ENCODE measurements at places on chromosomes 5 and 9. TPM values are rescaled to one million over a fixed set of nuclear protein-coding genes. Genes with fewer than 3 reads are reported as not detected.

- no peak overlapping the region for H3K27ac ChIP-seq
- DNase-seq = no peak
- no peaks in the 10 kb centered on the region for H3K36me3 ChIP-seq
- H3K4me3 ChIP-seq = no peak overlapping the region
Observed at GRCh38 chr5:160359816-160360215, 10.6 kb downstream of the C1QTNF2 start.

The PCDHB2 gene
- not detected for total RNA-seq

DNA sequence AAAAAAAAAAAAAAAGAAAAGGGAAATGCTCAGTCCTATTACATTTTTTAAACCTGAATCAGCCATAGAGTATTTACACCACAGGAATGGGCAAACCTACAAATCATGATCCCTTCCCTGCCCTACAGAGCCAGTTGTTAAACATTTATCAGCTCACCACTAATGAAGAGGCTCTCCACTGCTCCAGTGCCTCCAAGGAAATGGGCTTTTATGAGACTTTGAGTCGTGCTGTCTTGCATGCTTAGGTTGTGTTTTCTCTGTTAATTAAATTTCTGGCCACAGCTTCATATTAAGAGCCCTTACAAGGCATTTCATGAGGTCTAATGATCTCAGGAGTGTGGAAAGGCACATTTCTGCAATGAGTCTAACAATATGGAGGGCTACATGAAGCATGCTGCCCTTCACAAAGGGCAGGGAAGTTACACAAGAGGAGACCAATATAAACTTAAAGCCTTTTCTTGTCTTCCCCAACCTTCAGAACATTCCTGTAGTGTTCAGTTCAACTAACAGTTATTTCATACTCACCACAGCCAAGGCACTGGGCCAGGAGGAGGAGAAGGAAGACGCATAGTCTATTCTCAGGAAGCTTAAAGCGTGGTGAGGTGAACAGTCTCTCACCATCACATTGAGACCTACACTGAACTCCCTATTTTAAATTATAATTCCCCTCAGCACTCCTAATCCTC lies 140.1 kb upstream of the ABCA1 start:
- H3K4me1 ChIP-seq = peaks cover 9% of the 10 kb centered on the region
- no peak overlapping the region for H3K4me3 ChIP-seq
- no peak for DNase-seq
- H3K36me3 ChIP-seq = no peaks in the 10 kb centered on the region
- peaks cover 2% of the 10 kb centered on the region for H3K27me3 ChIP-seq

DNA sequence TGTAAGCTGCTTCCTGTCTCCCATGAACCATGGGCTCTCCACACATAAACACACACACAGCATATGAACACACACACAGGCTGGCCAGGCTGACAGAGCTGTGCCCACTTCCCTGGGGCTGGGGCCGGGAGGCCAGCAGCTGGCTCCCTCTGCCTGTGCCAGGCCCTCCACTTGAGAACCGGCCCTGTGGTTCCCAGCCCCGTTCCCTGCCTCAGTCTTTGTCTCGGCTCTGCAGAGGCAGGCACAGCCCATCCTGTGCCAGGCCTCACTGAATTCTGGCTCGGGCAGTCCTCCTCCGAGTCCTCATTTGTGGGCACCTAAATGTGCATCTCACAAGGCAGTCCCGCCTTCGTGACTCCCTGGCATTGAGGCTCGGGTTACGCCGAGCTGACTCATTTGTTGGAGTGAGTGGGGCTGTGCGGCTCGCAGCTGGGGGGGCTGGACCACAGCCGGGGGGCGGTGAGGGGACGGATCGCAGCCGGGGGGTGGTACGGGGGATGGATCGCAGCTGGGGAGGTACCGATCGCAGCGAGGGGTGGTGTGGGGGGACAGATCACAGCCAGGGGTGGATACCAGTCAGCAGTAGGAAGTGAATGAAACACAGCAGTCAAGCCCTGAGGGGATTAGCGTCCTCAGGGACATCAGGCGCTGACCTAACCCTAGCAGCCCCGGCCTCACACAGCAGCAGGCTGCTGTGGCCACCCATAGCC lies 72.3 kb downstream of the PSMB7 start:
- DNase-seq = no peak
- H3K27me3 ChIP-seq = no peaks in the 10 kb centered on the region
- no peak overlapping the region for H3K27ac ChIP-seq
- H3K4me1 ChIP-seq = no peaks in the 10 kb centered on the region
- H3K4me3 ChIP-seq = no peak overlapping the region
- peaks cover 4% of the 10 kb centered on the region for H3K36me3 ChIP-seq

The ANKRD31 gene
- total RNA-seq = 0.23 TPM

DNA sequence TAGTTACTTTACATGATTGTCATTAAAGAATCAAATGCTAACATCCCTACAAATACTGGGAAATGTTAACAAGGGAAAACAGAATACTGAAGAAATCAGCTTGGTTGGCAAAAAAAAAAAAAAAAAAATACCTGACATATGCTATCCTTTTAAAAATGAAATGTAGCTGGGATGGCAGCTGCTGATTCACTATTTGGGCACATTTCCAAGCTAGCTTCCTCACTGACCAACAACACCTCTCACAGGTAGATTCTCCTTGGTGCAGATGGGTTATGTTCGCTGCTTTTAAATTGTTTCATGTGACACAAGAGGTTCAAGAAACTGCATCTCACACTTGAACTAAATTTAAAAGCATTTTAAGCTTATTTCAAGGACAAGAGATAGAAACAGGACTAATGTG lies 6.1 kb upstream of the PRUNE2 start:
- H3K27me3 ChIP-seq = peaks cover 21% of the 10 kb centered on the region
- peaks cover 6% of the 10 kb centered on the region for H3K4me1 ChIP-seq
- H3K27ac ChIP-seq = no peak overlapping the region
- H3K4me3 ChIP-seq = no peak overlapping the region
- no peak for DNase-seq
- H3K36me3 ChIP-seq = no peaks in the 10 kb centered on the region
